ENCODE measurements at places on chromosomes 7 and 10. TPM values are rescaled to one million over a fixed set of nuclear protein-coding genes. Genes with fewer than 3 reads are reported as not detected.

Gene EMX2
- total RNA-seq: 2.0 TPM

Gene ACADSB
- total RNA-seq: 14.3 TPM

Gene CCNY
- 54.6 TPM for total RNA-seq

Gene NOLC1
- 40.8 TPM for total RNA-seq

Gene AKR1C8
- total RNA-seq: not detected

Gene DGKI
- total RNA-seq: 98.6 TPM

Gene CPA4
- under 0.01 TPM for total RNA-seq

Gene PRKCQ
- total RNA-seq: 2.0 TPM

Gene EN2
- total RNA-seq: not detected

Gene OPN1SW
- not detected for total RNA-seq

Gene CPA2
- not detected for total RNA-seq

Gene SUN3
- not detected for total RNA-seq

Gene TBX20
- not detected for total RNA-seq
